Activated CD8-positive, alpha-beta memory T cell treated with anti-CD3 and anti-CD28 coated beads, Interleukin-2, amount 50 U/mL, for 48 hours (primary cell): ENCODE measurements at places on chromosomes 4 and X.

GRCh38 chr4:158176776-158177175 lies 4.0 kb upstream of the GASK1B start:
- no peak for DNase-seq

GRCh38 chrX:37753384-37753783 lies 26.5 kb upstream of the CYBB start:
- DNase-seq: no peak

GRCh38 chr4:124803026-124803425 lies 90.5 kb upstream of the ANKRD50 start:
- no peak for DNase-seq

DNA sequence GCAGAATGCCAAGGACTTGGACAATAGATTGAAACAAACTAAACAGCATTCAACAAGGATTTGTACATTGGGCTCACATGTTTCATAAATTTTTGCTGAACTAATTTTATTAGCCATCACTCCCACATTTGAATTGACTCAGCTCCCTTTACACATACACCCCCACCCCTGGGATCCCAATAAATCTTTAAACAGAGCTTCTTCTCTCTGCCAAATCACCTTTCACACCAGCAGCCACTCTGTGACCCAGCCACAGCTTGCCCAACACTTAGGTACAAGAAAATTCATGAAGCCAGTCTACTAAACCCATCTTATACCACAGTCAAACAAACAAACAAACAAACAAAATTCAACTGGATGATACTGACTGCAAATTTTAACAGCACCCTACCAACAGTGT lies 21.6 kb downstream of the PHKA2 start:
- no peak for DNase-seq

- DNase-seq: peak; percentile 23
These were observed 50.3 kb downstream of the HTRA3 start for GRCh38 chr4:8319731-8320385.

DNA sequence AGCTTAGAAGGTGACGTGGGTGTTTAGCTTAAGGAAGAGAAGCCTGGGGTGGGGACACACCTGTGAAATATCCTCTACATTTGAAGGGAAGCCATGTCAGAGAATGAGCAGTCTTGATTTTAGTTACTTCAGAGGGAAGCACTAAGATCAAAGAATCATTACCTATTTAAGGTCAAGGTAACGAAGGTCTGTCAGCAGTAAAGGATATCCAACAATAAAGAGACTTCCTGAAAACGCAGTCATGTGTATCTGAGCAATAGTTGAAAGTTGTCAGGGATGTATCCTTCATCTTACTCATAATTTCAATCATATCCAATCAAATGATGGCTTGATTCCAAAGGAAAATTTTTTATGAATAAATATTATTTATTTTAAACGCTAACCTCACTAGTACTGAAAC lies 33.5 kb downstream of the IGFBP7 start:
- no peak for DNase-seq

DNA sequence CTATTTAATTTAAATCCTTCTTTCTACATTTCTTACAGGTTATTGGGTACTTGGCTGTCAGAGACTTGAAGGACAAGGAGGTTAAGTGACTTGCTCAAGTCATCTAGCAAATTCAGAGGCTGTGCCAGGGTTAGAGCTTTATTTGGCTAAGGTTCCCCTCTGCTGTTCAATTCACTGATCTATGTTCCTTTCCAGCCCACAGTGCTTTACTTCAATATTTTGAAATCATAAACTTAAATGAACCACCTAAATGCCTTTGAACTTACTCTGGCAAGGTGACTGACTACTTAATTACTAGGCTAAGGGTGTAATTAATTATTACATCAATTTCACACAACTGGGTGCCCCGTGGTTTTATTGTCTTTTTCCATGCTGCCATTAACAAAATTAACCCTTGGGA lies 288.7 kb downstream of the CAMK2D start:
- no peak for DNase-seq

- no peak for DNase-seq
These were observed 542.4 kb upstream of the DIPK2B start for GRCh38 chrX:45743081-45743533.

DNA sequence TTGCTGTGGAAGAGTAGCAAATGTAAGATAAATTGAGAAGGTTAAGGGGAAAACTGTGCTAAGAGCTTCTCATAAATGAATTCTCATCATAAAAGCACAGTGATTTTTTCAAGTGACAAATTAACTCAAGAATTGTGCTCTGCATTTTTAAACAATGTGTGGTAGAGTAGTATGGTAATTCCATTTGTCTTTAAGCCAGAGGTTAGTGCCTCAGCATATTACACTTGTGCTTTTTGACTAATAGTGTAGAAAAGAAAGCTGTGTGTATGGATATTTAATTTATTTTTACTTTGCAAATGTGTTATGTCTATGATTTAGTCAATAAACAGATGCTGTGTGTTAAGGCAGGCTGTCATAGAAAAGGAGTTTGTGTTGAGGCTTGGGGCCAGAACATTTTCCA lies 61.0 kb downstream of the FHIP1A start:
- no peak for DNase-seq

DNA sequence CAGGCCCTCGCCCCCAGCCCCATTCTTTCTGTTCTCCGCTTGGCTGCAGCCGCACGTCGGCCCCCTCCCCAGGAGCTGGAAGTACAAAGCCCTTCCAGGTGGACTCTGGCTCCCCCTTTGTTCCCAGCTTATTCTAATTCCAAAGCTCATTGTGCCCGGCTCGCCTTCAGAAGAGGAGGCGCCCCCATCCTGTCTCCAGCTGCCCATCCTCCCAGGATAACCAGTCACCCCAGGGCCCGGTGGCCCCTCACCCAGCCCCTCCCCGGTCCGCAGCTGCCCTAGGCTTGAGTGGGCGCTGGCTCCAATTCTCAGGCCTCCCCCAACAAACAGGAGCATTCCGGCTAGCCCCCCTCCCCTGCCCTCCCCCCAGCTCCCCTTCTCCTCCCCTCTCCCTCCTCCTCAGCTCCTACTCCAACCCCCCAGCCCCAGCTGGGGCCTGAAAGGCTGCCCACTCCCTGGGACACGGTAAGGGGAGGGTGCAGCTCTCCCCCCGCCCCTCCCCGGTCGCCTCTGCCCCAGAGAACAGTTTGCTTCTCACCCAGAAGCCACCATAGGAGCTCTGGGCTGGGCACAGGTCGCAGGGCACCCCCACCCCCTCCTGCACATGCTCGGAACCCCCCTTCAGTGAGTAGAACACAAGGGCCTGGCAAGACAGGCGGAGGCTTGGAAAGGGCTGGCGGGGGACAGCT lies 3.1 kb upstream of the SLC6A8 start:
- DNase-seq: no peak

DNA sequence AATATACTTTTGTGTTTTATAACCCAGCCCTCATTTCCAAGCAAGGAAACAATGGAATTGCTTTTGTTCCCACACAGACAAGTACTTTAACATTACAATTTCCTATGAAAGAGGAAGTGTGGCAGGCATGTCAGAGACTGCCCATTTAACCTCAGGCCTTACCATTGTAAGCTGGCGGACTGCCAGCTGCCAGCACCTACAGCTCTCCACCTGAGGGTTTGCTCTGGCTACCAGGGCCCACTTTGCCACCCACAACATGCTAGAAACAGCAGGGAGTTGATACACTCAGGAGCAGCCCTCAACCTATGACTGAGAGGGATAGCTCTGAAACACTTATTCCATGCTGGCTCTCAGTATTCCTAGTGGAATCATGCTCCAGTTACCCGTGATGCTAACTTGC lies 152.3 kb upstream of the PRDX4 start:
- no peak for DNase-seq

DNA sequence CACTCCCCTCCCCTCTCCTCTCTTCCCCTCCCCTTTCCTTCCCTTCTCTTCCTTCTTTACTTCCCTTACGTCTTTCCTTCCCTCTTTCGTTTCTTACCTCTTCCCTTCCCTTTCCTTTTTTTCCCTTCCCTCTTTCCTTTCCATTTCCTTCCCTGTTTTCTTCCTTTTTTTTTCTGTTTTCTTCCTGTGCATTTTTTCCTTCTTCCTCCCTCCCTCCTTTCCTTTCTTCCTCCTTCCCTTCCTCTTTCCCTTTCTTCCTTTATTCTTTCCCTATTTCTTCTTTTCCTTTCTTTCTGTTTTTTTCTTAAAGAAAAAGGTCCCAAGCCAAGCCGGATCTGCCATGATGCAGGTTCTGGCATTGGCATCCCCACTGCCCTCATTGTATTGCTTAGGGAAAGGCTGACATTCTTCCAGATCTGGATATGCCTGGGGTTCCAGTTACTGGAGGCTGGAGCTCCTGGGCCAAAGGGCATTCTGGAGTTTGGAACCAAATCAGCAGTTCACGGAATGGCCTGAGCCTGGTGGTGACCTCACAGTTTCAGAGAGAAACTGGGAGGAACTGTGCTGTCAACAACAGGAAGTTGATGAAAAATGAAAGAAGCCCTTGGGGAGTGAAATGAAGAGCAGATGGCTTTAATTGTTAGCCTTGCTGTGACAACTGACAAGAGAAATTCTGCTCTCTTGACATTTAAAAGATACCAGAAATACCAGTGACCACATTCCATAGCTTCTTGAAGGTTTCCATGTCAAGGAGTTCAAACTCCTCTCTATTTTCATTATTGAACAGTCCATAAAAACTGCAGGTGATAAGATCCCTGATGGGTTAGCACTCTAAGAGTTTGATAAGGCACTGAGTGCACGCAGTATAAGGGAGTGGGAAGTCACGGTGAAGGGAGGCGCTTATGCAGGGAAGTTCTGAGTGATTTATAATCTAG lies 622.1 kb downstream of the SPRY1 start:
- DNase-seq: no peak

DNA sequence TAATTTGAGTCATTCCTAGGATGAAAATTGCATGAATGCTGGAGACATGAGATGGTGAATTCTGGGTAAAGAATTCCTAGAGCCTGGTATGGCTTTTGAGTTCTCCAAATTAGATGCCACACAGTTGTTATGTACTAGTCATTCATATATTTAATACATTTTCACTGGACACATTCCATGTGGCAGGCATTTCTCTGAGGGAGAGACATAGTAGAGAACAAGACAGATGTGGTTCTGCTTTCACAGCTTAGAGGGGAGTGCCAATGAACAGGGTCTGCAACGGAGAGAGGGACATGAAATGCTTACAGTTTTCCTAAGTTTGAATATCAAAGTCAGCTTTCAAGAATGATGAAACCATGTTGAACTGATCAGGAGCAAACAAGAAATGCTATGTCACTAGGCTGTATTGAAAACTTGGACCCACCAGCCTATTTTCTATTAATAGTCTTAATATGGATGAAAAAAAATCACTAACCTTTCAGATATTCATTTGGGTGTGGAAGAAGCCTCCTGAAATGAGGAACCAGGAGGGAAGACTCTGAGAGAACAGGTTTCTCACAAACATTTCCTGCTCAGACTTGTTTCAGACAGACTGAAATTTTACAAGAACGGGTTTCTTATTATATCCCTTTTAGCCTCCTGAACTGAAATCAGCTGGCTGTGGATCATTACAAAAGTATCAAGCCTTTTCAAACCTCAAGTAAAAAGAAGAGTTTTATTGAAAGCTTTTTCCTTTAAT lies 276.0 kb upstream of the TET2 start:
- DNase-seq: no peak

DNA sequence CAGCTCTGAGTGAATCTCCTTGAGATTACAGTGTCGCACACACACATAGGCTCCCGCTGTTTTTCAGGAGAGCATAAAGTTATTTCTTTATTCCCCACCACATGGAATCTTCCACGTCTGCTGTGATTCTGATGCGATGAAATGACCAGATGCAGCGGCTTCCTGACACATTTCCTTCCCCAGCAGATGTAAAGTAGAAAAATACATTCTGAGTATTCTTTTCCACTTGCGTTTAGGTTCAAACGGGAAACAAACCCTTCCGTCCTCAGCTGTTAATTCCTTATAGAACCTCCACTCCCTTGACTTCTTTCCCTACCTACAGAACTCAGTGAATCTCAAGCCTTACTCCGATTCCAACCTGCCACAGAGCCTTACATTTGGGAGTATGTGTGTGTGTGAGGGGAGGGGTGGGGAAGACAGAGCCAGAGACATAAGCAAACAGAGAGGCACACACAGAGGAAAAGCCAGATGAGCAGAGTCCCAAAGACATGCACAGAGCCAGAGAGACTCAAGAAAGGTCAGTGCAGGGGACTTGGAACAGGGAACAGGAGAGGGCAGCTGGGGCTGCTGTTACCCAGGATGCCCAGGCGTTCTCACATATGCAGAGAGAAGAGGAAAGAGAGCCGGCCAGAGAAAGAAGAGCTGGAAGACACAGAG lies 47.3 kb downstream of the SETD7 start:
- no peak for DNase-seq

DNA sequence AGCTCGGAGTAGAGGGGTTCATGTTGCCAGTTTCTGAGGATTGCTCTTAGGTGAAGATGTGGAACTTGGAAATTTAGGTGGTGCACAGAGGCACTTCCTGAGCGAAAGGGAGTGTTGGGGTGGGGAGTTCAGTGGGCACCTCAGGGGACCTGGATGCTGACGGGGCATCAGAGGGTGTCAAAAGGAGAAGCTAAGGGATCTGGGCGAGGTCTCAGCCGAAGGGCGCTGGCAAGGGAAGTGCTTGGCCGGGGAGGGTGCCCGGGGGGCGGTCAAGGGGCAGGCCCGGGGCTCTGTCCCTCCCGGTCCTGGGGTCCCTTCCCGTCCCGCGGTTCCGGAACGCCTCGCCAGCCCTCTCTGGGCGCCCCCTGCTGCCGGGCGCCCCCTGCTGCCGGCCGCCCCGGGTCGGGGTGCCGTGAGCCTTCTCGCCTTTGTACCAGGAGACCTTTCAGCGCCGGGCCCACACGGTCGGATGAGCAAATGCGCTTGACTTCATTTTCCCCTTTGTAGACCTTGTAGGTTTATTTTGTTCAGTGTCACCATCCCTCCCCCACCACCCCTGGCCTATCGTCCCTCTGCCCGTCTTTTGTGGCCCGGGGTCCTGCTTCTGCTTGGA lies 3.0 kb upstream of the PHOX2B start:
- DNase-seq: peak; percentile 63

GRCh38 chr4:76666944-76667532 lies 230.9 kb downstream of the SOWAHB start:
- no peak for DNase-seq

DNA sequence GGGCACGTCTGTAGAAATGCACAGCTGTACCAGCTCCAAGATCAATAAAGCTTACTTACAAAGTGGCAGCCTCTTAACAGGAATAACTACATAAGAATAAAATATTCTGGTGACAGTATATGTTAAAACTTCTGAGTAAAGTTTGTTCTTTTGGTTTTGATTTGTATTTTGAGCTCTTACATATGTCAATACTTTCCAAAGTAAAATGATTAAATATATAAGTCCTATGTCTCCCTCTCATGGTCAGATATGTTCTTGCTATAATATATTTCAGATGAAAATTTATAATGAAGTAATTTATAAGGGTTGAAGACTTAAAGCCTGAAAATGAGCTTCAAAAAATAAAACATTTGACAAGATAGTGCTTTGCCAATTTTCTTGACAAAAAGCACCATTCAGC lies 254.4 kb downstream of the NPFFR2 start:
- no peak for DNase-seq

GRCh38 chr4:94411296-94411695 lies 40.4 kb upstream of the PDLIM5 start:
- no peak for DNase-seq

DNA sequence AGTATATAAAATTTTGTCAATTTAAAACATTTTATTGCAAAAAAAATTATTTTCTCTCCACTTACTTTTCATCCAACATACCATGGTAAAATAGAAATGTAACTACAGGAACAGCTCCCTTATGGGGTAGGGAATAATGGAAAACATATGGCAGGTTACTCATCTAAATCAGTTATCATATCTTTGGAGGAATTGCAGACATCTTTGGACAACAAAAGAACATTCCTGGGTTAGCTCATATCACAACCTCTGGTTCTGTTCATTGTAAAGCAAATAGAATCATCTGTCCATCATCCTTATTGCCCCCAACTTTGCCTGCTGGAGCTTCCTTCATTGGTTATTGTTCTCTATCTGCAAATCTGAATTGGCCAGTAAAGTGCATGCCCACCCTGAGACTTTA lies 387.5 kb upstream of the GRID2 start:
- DNase-seq: no peak
